ENCODE measurements at places on chromosomes 3 and 15.

DNA sequence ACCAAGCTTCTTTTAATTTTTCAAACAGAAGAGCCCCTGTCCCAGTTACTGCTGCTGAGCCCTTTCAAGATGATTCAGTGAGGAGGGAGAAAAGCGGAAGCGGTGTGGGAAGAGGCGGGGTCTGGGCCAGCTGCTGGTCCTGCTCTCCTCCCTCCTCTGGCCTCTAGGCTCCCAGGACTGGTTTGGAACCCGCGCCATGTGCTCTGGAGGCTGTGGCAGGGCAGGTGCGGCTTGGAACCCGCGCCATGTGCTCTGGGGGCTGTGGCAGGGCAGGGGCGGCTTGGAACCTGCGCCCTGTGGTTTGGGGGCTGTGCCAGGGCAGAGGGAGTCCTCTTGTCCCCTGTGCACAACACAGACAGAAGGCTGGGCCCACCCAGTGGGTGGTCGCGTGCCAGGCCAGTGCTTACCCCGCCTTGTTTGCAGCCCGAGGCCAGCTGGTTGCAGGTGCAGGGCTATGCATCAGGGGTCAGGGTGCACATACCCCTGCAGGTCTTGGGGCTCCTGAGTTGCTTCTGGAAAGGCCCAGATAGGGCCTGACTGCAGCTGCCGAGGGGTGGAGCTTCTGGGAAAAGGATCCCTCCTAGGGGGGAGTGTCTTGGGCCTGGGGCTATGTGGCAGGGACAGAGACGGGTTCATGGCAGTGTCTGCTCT, 12.2 kb downstream of the ALG1L2 start:
- DNase-seq = peak; percentile 33

GRCh38 chr15:43086551-43086950, 19.3 kb downstream of the UBR1 start:
- no peak for DNase-seq

DNA sequence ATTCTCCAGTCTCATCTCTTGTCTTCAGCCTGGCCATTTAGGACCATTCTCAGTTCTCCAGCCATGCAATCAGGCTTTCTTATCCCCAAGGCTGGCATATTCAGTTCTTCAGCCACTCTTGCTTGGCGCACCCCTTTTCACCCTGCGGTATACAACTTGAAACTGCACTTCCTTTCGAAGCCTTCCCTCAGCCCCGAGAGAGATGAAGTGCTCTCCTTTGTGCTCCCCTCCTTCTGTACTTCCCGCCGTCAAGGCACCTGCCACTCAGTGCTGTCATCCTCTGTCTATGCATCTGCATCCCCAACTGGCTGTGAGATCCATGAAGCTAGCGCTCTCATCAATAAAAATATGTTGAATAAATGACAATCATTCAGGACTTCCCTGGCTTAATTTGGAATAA, 45.7 kb downstream of the MORC1 start:
- no peak for DNase-seq

GRCh38 chr3:49518016-49518415, 36.3 kb upstream of the BSN start:
- DNase-seq = no peak

DNA sequence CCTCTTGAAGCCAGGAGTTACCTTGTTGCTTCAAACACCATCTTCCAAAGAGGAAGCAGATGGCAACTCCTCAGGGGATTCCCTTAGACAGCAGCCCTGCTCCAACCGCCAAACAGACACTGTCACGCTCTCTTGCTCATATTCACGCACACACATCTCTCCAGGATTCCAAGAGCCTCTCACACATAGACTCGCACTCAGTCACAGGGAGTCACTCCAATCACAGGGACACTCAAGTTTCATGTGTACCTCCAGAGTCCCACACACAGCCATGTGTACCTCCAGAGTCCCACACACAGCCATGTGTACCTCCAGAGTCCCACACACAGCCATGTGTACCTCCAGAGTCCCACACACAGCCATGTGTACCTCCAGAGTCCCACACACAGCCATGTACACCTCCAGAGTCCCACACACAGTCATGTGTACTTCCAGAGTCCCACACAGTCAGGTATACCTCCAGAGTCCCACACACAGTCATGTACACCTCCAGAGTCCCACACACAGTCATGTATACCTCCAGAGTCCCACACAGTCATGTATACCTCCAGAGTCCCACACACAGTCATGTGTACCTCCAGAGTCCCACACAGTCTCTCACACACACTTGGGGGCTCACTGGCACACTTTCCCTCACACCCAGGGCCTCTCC, 6.1 kb downstream of the VWA5B2 start:
- no peak for DNase-seq

GRCh38 chr15:69474291-69474690, 21.7 kb downstream of the RPLP1 start:
- DNase-seq = no peak

DNA sequence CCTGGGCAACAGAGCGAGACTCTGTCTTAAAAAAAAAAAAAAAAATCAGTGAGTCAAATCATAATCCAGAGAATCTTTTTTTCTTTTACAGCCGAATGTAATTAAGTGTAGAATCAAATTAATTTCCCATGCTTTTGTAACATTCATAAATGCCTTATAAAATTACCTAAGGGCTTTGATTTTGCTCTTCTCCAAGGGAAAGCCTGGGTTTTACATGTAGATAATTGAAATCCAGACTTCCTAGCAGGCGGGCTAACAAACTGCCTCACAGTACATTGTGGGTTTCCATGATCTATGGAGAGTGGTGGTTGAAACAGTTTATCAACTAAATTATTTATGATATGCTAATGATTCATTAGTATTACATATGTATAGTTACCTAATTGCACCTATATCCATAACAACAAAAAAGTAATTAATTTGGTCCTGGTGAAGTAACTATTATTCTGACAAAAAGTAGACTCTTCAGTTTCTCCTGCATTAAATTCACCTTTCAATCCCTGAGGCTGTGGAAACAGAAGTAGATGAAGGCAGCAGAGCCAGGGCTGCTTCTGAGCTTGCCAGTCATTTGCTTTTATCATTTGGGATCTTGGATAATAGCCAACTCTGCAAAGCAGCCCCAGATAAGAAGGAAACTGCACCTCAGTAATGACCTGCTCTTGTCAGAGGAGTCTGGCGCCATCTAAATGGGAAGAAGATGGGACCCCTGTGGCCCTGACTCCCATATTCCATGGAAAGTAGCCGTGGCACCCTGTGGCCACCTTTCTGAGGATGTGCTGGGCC, 9.5 kb downstream of the CCR9 start:
- no peak for DNase-seq

DNA sequence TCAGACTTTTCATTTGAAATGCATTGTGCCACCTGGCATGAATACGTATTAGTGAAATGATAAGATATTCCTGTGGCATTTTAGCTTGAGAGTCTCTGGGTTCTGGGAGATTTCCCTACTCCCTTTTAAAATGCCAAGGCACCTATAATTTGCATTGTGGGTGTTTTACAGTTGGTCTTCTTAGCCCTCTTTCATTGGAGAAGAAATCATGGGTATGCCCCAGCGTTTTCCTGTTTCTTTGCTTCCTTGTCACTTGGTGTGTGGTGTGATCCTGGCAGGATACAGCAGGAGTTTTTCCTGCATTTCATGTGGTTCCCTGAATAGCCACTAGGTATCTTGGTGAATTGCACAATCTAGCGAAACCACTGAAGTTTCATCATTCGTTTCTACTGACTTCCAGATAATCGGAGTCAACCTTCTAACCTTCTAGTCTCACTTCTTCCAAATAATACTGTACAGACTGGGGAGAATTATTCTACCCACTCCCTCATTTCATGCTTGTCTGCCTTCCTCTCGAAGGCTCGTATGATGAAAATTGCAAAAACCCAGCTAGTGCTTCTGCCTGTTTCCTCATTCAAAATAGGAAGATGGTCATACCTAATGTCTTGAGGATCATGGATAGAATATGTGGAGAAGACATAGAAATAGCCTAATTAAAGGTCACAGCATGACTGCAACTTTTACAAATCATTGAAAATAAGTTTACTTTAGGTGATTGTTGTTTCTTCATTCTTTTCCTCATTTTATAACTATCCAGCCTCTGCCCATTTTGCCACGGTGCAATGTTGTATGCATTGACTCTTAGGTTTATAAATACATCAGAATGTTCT, 2.6 kb downstream of the BHLHE40 start:
- DNase-seq = peak; percentile 48

GRCh38 chr15:101709466-101709865, 14.8 kb downstream of the TARS3 start:
- DNase-seq = no peak

- peak; percentile 17 for DNase-seq
Measured at GRCh38 chr15:100959066-100960050, 40.2 kb downstream of the LRRK1 start.

GRCh38 chr3:159879146-159879545, 109.5 kb upstream of the IL12A start:
- no peak for DNase-seq

GRCh38 chr3:186359078-186359477, 3.0 kb downstream of the DGKG start:
- no peak for DNase-seq

DNA sequence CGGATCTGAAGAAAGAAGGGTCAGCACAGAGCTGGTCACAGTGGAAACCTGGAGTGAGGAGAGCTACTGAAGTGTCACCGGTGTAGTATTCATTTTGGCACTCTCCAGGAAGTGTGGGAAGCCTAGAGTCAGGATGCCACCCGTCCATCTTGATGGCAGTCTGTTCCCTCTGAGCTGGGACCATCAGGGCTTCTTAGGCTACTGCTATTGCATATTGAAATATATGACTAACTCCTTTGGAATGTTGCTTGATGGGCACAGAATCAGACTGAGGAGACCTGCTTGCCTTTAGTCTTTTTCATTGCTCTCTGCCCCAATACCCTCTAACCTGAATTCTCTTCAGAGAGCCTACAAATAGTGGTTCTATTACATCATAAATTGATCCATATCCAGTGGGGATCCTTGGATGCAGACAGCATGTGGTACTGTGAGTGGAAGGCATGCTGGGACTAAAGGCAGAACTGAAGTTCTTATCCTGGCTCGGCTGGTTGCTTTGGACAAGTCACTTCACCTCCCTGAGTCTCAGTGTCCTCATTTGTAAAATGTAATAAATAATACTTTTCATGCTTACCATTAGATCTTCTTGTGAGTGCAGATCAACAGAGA, 143.5 kb downstream of the PDE8A start:
- no peak for DNase-seq

- no peak for DNase-seq
Measured at GRCh38 chr3:58537412-58538301, 667 bp upstream of the ACOX2 start.

- DNase-seq = no peak
Measured at GRCh38 chr15:58742819-58743502, 6.5 kb downstream of the ADAM10 start.

DNA sequence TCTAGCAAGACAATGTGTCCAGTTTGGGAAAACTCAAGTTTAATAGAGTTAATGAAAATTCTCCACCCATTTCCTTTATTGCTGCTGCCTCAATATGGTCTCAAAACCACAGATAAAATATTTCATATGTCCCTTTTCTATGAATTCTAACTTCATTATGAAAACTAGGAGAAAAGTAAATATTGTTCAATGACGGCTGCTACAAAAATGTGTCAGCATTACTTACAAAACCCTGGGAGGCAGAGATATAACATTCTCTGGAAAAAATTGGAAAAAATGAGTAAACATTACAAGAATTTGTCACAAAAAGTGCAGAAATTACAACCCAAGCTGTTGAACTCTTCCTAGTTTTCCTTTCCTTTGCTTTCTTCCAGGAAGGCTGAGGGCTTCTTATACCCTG, 22.2 kb upstream of the FBN1 start:
- DNase-seq = no peak

GRCh38 chr3:152021951-152022461, 148.6 kb downstream of the SUCNR1 start:
- DNase-seq = no peak

DNA sequence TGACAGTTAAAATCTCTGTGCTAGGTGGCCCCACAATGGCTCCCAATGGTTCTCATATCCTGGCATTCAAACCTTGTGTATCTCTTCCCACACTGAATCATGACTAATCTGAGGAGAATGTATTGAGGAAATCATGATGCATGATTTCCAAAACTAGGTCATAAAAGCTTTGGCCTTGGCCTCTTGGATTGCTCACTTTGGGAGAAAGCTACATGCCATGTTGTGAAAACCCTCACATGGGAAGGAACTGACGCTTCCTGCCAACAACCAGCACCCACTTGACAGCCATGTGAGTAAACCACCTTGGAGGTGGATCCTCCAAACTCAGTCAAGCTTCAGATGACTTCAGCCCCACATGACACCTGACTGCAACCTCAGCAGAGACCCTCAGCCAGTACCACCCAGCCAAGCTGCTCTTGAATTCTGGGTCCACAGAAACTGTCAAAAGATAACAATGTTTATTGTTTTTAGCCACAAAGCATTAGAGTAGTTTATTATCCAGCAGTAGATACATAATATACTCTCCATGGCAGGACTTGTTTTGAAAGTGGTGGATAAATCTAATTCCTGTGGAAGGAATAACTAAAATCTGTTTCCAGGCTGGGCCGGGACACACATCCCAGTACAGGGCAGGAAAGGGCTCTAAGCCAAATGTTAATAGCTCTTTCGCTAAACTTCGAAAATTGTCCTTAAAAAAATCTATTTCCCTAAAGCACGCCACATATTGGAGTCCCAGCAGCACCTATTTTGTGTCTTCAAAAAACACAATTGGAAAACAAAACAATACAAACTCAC, 1.0 kb upstream of the ZNF620 start:
- no peak for DNase-seq

DNA sequence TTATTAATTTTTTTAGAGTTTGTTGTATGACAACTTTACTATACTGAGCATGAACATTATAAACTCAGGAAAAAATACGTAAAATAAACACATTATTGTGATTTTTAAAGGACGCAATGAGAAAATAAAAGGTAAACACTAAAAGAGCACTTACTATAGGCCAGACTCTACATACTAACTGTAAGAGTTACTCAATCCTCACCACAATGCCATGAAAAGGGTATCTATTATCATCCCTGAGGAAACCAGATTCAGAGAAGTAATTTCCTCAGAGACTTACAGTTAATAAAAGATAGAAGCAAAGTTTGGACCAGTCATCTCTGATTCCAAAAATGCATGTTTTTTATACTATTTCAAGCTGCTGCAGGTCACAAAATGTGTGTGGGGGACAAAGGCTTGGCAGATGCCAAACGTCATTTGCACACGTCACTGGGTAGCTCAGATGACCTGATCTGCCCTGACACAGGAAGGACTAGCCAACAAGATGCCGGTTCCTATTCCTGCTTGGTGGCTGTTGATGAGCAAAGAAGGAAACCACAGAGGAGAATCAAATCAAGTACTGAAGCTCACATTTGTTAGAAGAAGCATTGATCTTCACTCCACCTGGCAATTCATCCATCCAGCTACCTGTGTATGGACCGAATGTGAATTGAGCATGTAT, 42.3 kb downstream of the KLHL6 start:
- DNase-seq = peak; percentile 78

Data from CD4-positive, alpha-beta T cell treated with Interleukin-4 for 1 hour (primary cell).